ENCODE measurements at places on chromosomes 13 and 19. TPM values are rescaled to one million over a fixed set of nuclear protein-coding genes. Genes with fewer than 3 reads are reported as not detected.

DNA sequence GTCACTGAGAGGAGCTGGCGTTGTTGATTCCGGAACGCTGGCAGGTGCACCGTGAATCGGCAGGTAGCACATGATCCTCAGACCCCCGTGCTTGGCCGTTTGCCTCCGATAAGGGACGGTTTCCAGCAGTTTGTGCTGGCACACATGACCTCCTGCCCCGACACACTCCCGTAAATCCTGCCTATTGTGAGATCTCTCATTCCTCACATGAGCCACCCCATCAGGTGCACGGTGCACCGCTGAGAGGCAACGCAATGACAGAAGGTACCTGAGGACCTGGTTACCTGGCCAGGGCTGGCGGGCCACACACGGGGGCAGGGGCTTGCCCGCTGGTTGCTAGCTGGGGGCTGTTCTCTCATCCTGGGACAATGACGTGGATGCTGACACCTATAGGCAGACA is 2.1 kb upstream of the ADPRHL1 start:
- no peak for DNase-seq

- DNase-seq: no peak
Observed at GRCh38 chr13:44155422-44156293, 218.0 kb upstream of the SERP2 start.

Gene NCCRP1
- total RNA-seq: not detected

Gene SWSAP1
- 1.5 TPM for total RNA-seq

Gene ALOX5AP
- total RNA-seq: 24.9 TPM

DNA sequence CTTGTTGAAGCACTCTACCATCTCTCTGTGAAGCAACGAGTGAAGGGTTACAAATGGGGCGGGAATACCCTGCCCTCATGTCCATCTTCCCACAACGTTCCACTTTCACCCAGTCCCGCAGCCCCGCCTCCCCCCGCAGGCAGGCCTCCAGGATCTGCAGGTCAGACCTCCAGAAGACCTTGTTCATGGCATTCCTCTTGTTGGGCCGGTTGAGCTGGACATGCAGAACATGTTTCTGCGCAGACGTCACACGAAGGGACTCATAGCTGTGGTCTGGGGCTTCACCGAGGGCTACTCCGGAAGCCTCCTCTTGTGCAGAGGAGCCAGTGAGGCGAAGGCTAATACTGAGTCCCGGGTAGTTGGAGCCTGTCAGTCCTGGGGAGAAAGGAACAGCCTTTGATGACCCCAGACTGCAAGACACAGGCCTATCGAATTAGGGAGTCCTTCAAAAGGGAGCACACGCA is 420 bp downstream of the ECH1 start:
- DNase-seq: peak; percentile 58

- DNase-seq: no peak
Observed at GRCh38 chr19:48518207-48518606, 6.6 kb upstream of the LMTK3 start.

Gene C13orf42
- not detected for total RNA-seq

Gene FCGBP
- total RNA-seq: 4.9 TPM

DNA sequence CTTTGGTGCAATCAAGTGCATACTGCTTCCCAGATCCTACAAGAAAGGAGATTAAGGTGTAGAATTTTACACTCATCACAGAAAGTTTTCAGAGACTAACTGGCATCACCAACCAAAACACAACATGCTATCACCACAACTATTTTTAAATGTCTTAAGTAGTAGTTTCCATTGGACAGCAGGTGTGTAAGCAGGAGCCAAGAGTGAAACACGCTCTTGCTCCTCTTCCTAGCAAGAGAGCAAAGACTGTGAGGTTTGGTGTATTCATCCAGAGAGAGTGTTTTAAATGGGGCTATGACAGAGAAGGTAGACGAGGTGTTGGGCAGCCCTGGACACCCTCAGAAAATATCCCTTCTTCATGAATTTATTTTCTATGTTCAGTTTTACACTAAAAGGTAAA is 12.5 kb upstream of the LILRA4 start:
- DNase-seq: no peak

DNA sequence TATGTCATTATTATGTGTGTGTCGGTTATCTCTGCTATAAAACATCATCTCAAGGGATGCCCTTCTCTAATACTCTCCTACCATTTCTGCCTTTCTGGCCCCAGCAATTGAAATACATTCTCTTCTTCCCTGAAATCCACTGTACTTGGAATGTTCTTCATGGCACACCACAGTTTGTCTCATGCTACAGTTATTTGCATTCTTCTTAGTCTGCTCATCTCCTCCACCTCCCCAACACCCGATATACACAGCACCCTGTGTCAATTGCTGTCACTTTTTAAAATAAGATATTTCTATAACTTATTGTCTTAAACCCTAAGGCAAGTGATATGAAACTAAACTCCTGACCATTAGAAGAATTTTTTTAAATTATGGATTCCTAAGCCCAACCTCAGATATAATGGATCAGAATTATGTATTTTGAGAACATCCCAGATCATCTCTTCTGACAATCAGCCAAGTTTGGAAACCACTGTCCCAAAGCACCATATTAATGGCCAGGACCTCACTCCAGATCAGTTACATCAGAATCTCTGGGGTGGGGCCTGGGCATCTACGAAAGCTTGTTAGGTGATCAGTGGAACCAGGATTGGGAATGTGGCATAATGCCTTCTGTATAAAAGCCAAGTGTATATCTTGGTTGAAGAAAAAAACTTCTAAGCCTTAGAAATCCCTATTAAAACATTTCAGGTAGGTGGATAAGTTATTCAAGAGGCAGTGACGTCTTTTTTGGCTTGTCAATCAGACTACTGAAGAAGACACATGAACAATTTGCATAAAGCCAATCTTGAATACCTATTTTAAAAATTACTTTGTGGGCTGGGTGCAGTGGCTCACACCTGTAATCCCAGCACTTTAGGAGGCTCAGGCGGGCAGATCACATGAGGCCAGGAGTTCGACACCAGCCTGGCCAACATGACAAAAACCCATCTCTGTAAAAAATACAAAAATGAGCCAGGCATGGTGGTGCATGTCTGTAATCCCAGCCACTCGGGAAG is 30.0 kb upstream of the KBTBD7 start:
- no peak for DNase-seq

Gene ZNF264
- total RNA-seq: 14.8 TPM

Gene ELANE
- not detected for total RNA-seq
